Stimulated activated CD4-positive, alpha-beta T cell treated with anti-CD3 and anti-CD28 coated beads, Interleukin-4, amount 100 ng/mL, for 4 hours (primary cell): ENCODE measurements at places on chromosomes 1 and 21.

DNA sequence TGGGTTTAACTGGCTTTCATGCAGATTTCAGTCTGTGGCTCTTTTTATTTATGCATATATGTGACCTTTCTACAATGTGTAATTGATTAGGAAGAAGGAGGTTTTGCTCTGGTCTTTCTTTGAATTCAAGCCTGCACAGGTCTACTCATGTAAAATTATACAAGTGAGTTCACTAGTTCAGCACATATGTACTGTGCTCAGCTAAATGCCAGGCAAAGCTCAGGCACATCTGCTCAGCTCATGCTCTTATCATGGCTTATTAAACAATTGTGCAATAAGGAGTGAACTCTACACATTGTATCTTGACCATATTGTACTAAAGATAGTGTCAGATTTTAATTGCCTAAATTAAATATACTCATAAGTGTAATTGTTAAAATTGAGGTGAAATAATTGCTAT, 378.4 kb downstream of the ADGRL2 start:
- no peak for DNase-seq

- no peak for DNase-seq
Measured at GRCh38 chr1:44576456-44577150, 97.7 kb downstream of the TMEM53 start.

- DNase-seq = no peak
Measured at GRCh38 chr1:236039740-236040685, 24.9 kb downstream of the NID1 start.

GRCh38 chr1:25993197-25993951, 4.5 kb downstream of the PAFAH2 start:
- no peak for DNase-seq

- DNase-seq = no peak
Measured at GRCh38 chr1:213399695-213400094, 348.7 kb downstream of the RPS6KC1 start.

DNA sequence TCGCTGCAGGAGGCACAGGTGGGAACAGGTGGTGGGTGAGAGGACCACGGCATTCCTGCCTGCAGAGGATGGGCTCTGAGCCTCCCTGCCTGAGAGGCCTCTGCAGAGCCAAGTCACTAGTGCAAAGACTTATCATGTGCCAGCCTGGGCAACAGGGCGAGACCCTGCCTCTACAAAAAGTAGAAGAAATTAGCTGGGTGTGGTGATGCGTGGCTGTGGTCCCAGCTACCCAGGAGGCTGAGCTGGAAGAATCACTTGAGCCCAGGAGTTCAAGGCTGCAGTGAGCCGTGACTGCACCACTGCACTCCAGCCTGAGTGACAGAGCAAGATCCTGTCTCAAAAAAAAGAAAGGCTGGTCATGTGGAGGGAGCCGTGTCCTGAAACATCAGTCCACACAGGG, 46.4 kb downstream of the PKNOX1 start:
- DNase-seq = no peak

DNA sequence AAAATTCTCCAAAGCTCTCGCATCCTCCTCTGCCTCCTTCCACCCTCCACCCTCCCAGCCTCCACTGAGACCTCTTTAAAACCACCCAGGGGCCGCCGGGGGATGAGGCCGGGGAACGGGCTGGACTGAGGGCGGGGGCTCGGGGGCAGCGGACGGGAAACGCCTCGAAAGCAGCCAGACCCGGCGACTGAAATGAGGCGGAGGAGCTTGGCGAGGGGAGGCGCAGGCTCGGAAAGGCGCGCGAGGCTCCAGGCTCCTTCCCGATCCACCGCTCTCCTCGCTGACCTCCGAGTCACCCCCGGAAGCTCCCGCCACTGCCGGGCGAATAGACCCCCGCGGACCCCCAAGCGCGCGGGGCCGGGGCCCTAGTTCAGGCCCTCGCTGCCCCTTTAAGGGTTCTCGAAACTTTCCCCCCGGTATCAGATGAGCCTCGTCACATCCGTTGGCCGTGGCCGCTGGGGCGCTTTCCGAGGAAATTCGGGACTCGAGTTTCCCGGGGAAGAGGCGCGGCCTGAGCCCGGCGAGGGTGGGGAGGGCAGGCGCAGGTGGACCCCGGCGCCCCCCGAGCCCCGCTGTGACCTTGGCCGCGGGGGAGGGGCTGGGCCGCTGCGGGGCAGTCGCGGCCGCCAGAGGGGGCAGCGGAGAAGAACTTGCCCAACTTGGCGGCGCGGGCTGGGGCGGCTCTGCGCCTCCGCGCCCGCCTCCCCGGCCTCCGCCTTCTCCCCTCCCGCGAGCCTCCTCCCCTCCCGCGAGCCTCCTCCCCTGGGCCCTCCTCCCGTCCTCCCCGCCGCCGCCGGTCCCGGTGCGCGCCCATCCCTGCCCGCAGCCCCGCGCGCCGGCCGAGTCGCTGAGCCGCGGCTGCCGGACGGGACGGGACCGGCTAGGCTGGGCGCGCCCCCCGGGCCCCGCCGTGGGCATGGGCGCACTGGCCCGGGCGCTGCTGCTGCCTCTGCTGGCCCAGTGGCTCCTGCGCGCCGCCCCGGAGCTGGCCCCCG, at the start of gene BACE2:
TSS of gene BACE2 (plus strand) at position 813 of the 995 bp plus-strand sequence. CDS start at position 917, 104 bp downstream.
- peak; percentile 55 for DNase-seq

- DNase-seq = no peak
Measured at GRCh38 chr21:34962586-34963222, 86.4 kb downstream of the RUNX1 start.

GRCh38 chr1:67534627-67535065, 104.4 kb upstream of the SERBP1 start:
- DNase-seq = no peak

- DNase-seq = peak; percentile 87
Measured at GRCh38 chr1:226662642-226663326, 76.3 kb downstream of the ITPKB start.

GRCh38 chr1:9618909-9619679, 30.4 kb downstream of the TMEM201 start:
- no peak for DNase-seq

GRCh38 chr1:94539496-94539895, 2.1 kb downstream of the F3 start:
- no peak for DNase-seq

GRCh38 chr21:29371464-29371863, 72.7 kb downstream of the BACH1 start:
- peak; percentile 24 for DNase-seq
